ENCODE measurements at places on chromosomes 1 and 21. TPM values are rescaled to one million over a fixed set of nuclear protein-coding genes. Genes with fewer than 3 reads are reported as not detected.

The TNFSF4 gene
- 0.52 TPM for total RNA-seq

The LRRIQ3 gene
- total RNA-seq = 1.6 TPM

GRCh38 chr1:181086926-181087325 is 1.6 kb upstream of the IER5 start:
- DNase-seq = no peak

The LYPD8 gene
- total RNA-seq = not detected

DNA sequence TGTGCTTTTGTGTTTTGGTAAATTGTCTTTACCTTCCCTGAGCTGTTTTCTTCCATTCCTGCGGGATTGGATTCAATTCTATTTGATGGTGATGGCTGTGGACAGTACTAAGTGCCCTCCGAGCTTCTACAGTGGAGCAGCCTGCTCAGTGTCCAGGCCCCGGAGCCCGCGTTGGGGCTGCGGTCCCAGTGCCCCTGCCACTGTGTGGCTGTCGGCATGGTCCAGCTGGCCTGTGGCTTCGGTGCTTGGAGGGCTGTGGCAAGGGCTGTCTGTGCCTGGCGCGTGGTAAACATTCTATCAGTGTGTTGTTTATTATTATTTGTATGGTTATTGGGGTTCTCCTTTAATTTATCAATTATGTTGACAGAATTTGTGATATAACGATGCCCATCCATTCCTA is 109.1 kb upstream of the COL6A1 start:
- DNase-seq = no peak

DNA sequence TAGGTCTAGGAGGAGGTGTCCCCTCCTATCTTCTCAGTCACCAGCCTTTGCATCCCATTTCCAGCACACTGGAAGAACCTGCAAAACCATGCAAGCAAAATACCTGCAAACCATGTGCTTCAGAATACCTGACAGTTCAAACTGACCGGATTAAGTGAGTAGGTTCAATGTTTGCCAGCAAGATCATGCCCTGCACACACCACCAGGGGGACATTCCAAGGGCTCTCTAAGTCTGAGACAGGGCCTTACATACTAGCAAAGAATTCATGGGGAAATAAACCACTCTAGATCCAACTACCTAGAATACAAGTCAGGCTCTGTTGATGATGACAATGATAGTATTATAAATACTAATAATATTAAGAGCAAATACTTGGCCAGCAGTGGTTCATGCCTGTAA is 27.6 kb downstream of the INPP5B start:
- no peak for DNase-seq

The ZBTB8OS gene
- total RNA-seq = 48.8 TPM

DNA sequence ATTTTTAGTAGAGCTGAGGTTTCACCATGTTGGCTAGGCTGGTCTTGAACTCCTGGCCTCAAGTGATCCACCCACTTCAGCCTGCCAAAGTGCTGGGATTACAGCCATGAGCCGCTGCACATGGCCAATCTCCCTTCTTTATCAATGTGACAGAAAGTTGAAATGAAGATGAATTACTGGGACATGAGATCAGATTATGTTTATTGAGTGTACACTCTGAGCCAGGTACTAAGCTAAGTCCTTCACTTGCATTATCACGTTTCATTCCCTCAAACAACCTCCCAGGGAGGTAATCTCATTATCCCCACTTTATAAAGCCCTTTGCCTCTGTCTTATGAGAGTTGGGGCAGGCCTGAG is 6.3 kb upstream of the CHI3L2 start:
- DNase-seq = no peak

DNA sequence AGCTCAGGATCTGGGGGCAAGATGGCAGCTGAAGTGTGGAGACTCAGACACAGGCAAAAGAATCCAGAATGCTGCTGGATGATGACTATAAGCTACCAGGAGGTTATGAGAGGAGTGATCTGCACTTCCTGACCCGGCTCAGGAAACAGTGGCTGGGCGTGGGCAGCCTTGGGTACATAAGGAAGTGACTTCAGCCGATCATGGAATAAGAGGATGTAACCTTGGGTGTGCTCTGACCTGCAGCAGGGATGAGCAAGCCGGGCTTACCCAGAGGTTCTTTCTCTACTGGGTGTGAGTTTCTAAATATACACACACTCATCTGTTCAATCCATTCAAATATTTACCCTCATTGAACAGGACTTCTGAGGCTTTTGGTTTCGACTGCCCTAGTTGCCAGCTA is 62.7 kb downstream of the CD34 start:
- DNase-seq = no peak

- no peak for DNase-seq
These were observed 45.1 kb downstream of the CDC7 start for GRCh38 chr1:91545506-91546300.

DNA sequence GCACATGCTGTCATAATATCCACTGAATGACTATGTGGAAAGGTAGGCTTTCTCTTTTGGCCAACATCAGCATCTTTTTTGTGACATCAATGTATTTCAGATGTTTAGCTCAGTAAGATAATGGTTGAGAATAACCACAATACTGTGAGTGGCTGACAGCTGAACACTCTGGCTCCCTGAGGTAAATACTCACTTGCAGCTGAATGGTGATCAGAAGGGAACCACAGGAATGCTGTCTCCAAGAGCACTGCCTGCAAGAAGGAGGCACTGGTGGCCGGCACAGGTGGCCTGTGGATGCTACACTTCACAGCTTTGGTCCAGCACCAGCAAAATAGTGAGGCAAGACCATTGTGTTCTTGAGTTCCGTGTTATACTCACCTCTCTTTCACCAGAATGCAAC is 118.7 kb upstream of the PPM1J start:
- DNase-seq = no peak

The BRINP2 gene
- total RNA-seq = not detected

DNA sequence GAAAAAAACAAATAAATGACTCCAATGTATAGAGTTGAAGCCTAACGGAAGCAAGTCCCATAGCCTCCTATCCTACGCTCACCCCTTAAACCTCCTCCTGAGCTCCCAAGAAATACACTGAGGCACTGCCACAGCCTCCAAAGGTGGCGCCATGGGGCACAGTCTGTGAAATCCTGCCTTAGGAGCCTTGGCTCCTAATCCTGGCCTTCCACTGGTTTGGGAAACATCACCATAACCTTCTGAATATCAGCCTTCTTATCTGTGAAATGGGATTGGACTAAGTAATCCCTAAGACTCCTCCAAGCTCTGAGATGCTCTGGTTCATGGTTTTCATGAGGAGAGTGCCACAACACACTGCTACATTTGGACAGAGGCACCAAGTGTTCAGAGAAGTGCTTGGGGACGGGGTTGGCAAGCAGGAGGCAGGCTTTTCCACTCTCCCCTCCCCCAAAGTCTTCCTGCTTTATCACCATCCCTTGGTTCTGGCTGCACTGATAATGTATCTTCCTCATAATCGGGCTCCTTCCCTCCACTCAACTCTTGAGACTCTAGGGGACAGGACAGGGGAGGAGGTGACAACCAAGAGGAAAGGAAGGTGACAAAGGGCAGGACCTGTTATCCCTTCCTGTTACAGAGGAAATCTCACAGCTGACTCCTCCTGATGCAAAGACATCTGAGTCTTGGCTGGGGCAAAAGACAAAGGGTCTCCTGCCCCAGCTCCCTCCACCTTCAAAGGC is 2.7 kb downstream of the SLAMF7 start:
- DNase-seq = no peak

GRCh38 chr1:156828400-156829124 is 11.9 kb upstream of the SH2D2A start:
- DNase-seq = no peak

- DNase-seq = no peak
These were observed 41.3 kb downstream of the ARID4B start for GRCh38 chr1:235286667-235287066.

DNA sequence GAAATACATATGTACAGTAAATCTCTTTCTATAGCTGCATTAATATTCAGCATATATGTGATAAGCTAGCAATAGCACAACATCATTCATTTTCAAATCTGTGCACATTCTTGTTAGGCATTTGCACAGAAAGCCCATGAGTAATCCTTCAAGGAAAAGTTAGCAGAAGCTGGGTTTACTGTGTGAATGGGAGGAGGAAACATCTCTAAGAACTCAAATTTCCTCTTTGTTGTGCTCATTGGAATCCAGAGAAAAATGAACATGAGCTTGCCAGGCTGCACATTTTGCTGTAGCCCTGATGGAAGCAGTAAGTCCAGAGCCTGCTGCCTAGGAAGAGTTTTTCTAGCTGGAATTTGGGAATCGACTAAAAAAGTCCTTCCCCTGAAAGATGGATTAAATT is 214.2 kb upstream of the FOXD3 start:
- DNase-seq = no peak

DNA sequence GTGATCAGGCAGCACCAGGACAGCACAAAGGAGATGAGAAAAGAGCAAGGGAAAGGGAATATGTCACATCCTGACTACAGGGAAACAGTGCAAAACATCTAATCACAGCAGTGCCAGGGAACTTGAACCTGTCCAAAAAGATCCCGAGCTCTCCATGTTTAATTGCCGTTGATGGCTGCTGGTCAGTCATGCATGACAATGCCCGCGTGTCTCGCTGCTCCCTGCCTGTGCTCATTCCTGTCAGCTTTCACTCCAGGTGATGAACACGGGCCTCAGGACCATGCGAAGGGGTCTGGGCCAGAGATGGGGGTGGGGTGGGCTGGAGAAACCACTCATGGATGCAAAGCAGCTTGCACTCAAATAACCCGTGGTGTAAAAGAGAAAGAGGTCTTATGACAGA is 287.0 kb downstream of the GPATCH2 start:
- DNase-seq = no peak

DNA sequence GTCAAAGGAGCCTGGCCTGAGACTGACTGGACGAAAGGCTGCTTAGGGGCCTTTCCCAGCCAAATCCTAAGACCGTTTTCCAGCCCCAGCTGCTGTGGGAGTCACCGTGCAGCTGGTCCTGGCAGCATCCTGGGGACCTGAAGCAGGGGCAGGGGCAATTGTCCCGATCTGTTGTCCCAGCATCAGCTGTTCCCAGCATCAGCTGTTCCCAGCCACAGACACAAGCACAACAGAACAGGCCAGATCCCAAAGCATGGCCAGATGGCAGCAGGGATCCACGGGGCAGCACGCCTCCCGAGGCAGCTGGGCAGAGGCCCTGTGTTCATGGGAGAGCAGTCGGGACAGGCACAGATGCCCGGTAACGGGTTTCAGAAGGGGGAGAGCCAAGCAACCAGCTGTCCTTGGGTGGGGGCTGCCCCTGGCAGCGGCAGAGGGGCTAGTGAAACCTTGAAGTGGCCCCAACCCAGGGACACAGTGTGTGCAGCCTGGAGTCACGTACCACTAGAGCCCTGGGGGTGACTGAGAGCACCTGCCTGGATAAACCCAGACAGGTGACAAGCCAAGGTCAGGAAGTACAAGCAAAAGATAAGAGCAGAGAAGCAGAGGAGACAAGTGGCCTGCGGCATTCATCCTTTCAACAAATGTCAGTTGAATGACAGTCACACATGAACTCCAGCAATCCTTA is 13.3 kb downstream of the CELA2B start:
- no peak for DNase-seq

GRCh38 chr1:205301842-205302588 is 19.5 kb downstream of the NUAK2 start:
- no peak for DNase-seq

The REN gene
- 0.89 TPM for total RNA-seq

DNA sequence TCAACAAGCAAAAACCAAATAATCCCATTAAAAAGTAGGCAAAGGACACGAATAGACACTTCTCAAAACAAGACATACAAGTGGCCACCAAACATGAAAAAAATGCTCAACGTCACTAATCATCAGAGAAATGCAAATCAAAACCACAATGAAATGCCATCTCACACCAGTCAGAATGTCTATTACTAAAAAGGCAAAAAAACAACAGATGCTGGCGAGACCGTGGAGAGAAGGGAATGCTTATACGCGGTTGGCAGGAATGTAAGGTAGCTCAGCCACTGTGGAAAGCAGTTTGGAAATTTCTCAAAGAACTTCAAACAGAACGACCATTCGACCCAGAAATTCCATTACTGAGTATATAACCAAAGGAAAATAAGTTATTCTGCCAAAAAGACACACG is 145.1 kb upstream of the EDN2 start:
- no peak for DNase-seq

DNA sequence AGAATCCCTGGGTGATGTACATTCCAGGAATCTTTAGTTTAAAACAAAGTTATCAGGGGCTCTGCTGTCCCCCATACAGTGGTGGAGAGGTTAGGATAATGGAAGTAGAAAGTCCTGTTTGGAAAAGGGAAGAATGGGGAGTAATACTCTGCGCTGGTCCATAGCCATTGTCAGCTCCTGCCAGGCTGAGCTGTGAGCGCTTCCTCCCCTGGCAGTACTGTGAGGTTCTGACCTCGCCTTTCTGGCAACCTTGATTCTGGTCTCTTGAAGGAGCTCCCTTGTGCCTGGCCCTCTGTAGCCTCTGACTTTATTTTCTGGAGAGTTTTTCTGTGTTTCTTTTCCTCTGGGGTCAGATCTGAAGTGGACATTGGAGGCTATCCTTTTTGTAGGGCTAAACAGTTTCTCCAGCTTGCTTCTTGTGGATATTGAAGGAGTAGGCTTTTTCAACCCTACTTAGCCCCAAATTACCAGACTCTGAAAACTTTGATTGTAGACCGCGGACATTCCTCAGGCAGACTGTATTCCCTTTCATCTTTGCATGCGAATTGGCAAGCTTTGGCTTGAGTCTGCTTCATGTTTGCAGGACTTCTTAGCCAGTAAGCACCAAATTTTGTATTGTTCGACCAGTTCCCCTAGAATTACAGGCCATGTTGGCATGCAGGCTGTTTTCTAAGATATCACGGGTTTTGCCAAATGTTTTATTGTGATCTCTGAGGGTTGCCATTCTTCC is 13.8 kb downstream of the UBE4B start:
- no peak for DNase-seq

The PGLYRP4 gene
- total RNA-seq = 0.60 TPM

The CCDC17 gene
- 2.4 TPM for total RNA-seq

GRCh38 chr1:2540816-2541492 is 10.9 kb upstream of the HES5 start:
- no peak for DNase-seq

GRCh38 chr1:63124666-63125191 is 197.6 kb upstream of the FOXD3 start:
- no peak for DNase-seq

The NGF gene
- total RNA-seq = 3.6 TPM

GRCh38 chr1:5662744-5663126 is 329.5 kb downstream of the NPHP4 start:
- no peak for DNase-seq

GRCh38 chr1:5507340-5507739 is 484.9 kb downstream of the NPHP4 start:
- DNase-seq = no peak

The NBPF20 gene
- 4.0 TPM for total RNA-seq
